ENCODE measurements at places on chromosomes 11 and 22.

GRCh38 chr11:47152126-47152952 lies 24.3 kb downstream of the ARFGAP2 start:
- DNase-seq = no peak

DNA sequence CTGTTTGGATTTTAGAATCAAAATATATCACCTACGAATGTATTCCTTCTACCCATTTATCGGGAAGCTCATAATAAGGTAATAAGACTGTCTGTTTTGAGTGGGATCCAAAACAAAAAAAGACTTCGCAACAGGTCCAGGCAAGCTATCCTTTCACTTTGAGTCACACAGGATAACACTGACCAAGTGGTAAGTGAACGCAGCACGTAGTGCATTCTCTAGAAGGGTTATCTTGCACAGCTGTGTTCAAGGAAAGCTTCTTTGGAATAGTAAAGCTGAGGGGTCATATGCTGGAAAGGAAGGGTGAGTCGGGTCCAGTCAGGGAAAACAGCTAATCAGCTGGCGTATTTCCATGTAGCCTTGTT lies 22.3 kb upstream of the NRGN start:
- DNase-seq = peak; percentile 11

GRCh38 chr22:46104881-46105493 lies 45.3 kb upstream of the PPARA start:
- no peak for DNase-seq

GRCh38 chr11:2792381-2793250 lies 92.8 kb upstream of the KCNQ1OT1 start:
- no peak for DNase-seq

DNA sequence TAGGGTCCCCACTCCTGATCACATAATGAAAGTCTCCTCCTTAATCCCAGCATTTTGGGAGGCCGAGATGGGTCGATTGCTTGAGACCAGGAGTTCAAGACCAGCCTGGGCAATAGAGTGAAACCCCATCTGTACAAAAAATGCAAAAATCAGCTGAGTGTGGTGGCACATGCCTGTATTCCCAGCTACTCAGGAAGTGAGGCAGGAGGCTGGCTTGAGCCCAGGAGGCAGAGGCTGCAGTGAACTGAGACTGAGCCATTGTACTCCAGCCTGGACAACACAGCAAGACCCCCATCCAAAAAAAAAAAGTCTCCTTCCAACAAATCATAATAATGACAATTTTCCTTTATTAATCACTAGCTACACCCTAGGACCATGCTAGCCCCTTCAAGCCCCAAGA lies 15.1 kb downstream of the ZMAT5 start:
- no peak for DNase-seq

- DNase-seq = peak; percentile 60
These were observed at the start of gene TPH1 for GRCh38 chr11:18046116-18046777. Gene TPH1 (minus strand): TSS chr11:18046269. CDS start chr11:18040762, 5,507 bp downstream.

DNA sequence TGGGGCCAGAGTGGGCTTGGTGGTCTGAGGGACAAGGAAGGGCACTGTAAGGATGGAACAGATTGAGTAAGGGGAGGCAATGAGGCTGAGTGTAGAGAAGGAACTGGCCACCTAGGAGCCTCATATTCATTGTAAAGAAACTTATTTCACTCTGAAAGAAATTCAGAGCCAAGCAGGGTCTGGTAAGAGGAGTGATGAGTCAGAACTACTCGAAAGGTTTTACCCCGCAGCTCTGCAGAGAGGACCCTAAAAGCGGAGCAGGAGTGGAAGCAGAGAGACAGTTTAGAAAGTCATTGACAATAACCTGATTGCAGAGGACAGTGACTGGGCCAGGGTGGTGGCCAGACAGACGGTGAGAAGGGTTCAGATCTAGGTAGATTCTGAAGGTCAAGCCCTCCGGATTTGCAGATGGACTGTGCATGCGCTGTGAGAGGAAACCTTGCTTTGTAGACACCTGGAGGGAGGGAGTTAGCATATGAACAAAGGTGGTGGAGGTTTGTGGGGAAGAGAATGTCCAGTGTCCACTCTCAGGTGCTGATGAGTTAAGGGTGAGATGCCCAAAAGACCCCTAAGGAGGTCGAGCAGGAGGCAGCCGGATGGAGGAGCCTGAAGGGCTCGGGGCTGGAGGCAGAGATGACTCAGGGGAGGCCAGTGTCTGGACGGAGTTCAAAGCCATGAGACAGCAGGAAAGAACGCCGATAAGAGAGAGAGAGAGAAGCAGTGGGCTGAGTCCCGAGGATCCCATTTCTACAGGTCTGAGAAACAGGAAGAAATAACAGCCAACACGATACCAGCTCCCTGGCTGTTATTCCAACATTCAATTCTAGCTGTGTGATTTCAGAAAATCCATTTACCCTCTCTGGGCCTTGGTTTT lies 546.0 kb downstream of the BRD1 start:
- peak; percentile 2 for DNase-seq

DNA sequence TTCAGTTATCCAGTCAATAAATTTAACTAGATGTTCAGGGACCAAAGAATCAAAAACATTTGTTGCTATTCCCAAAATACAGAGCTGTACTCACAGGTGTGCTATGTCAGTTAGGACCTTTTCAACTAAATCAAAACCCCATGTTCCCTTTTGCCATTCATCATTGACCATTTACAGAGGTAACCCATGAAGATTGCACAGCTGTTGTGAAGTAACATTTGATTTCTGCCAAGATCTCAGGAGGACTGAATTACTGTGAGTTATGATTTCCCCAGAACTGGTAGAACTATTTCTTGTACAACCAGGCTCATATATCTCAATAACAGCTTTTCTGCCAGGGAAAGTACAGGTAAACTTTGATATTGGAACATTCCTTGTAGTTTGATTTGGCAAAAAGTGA lies 131.1 kb upstream of the FIBIN start:
- no peak for DNase-seq

- DNase-seq = no peak
These were observed 40.4 kb upstream of the IGLL5 start for GRCh38 chr22:22847241-22847640.

DNA sequence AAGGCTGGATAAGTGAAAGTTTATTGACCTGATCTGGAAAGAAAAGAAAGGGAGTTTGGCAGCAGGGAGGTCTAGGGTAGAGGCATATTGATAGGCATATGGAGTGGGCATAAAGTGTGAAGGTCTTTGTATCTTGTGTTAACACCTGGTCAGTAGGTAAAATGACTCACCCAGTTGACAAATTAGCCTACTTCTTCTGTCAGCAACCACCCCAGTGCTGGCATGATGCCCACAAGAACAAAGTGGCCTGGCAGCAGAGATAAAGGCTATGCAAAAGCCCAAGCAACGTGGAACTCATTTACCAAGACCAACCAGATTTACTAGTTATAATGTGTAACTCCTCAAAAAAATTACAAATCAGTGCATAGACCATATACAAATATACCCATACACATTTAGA lies 4.9 kb downstream of the OR10A3 start:
- no peak for DNase-seq

DNA sequence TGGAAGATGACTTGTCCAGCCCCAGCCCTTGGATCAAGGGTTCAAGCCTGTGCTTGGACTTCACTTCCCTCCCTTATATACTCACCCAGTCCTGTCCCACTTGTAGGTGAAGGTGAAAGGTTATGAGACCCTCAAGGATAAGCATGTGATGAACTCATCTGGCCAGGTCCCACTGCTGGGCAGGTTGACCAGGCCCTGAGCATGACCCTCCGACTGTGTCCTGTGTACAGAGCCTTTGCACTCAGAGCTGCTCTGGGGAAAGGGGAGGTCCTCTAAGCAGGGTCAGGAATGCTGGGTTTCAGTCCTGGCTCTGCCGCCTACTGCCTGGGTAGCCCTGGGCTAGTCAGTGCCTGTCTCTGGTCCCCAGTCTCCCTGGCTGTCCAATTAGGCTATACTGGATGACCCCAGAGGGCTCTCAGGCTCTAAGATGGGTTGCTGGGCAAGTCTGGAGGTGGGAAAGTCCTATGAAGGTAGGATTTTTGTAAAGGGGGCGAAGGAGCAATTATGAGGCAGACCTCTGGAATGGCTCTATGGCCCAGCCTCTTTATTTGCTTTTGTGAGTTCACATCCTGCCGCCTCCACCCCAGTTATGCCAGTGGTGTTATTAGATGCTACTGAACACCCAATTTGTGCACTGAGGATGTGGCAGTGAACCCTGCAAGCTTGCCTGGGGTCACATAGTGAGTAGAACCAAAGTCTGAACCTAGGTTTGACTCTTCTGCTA lies 14.1 kb downstream of the DGAT2 start:
- no peak for DNase-seq

GRCh38 chr22:43570531-43571165 lies 158.8 kb downstream of the MPPED1 start:
- DNase-seq = no peak

DNA sequence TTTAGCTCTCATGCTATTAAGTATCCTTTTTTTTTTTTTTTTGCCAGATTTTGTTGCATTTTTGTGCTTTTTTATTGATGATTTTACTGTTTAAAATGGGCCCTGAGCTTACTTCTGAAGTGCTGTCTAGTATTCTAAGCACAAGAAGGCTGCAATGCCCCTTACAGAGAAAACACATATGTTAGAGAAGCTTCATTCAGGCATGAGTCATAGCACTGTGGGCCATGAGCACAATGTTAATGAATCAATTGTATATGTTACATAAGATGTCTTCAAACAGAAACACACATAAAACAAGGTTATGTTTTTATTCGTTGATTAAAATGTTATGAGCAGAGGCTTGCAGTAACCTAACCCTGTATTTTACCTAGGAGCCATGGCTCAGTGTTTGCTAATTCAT lies 117.8 kb upstream of the C11orf87 start:
- DNase-seq = peak; percentile 17

DNA sequence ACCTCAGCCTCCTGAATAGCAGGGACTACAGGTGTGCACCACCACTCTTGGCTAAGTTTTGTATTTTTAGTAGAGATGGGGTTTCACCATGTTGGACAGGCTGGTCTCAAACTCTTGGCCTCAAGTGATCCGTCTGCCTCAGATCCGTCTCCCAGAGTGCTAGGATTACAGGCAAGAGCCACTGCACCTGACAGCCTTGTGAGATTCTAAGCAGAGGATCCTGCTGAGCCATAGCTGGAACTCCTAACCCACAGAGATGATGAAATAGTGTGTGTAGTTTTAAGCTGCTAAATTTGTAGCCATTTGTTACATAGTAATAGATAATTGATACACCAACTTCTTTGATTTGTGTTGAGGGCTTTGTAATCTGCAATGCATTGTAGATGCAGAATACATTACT lies 51.1 kb downstream of the CLMP start:
- DNase-seq = peak; percentile 28

- DNase-seq = no peak
These were observed 52.8 kb downstream of the CYTH4 start for GRCh38 chr22:37334859-37335805.

DNA sequence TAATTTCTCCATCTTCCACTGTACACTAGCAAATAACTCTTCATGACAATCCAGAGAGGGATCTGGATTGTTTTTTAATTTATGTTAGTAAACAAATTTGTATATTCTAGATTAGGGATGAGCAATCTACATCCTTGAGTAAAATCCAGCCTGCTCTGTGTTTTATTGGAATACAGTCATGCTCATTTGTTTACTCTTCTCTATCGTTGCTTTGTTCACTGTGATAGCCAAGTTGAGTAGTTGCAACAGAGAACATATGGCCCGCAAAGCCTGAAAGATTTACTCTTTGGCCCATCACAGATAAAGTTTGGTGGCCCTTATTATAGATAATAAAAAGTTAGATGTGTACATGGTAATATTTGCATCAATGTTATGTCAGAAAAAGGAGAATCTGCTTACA lies 6.2 kb upstream of the BLID start:
- DNase-seq = no peak

DNA sequence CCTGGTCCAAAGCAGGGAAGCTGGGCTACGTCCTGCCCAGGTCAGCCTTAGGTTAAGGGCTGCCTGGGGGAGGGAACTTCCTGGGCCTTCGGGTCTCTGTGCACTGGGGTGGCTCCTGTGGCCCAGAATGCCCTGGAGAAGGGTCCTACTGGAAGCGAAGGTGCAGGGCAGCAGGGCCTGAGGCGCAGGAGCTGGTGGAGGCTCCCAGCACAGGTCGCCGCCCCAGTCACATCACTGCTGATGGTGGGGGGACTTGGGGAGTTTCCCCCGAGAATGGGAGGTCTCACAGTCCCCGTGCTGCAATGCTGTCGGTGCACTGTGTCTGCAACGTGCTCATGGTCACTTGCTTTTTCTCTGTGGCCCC lies 815 bp upstream of the SMIM38 start:
- DNase-seq = no peak

DNA sequence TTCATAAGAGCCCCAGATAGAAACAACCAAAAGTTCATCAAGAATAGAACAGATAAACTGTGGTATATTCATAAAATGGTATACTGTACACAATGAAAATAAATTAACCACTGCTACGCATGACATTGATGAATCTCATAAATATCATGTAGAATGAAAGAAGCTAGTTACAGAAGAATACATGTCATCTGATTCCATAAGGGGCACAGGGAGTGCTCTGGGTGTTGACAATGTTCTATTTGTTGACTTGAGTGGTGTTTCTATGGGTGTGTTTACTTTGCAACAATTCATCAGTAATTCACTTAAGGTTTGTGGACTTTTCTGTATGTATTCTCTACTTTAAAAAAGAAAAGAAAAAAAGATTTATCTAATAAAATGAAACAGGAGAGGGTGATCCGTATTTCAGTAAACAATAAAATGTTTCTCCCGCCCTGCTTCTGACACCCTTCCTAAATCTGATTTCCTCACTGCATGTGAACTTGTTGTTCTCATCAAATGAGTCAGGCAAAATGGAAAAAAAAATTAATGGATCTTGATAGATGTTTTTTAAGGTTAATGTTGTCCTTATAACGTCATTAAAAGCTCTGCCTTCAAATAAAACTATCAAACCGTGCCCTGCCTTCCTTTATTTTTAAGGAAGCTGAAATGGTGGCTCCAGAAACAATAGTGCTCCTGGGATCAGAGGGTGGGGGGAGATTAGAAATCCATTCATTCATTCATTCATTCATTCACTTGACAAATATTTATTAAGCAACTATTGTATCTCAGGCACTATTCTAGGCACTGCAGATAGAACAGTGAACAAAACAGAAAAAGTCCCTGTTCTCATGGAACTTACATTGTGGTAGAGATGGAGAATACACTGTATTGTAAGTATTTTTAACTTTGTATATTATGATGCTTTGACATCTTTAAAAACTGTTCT lies 77.2 kb upstream of the CD44 start:
- DNase-seq = no peak

DNA sequence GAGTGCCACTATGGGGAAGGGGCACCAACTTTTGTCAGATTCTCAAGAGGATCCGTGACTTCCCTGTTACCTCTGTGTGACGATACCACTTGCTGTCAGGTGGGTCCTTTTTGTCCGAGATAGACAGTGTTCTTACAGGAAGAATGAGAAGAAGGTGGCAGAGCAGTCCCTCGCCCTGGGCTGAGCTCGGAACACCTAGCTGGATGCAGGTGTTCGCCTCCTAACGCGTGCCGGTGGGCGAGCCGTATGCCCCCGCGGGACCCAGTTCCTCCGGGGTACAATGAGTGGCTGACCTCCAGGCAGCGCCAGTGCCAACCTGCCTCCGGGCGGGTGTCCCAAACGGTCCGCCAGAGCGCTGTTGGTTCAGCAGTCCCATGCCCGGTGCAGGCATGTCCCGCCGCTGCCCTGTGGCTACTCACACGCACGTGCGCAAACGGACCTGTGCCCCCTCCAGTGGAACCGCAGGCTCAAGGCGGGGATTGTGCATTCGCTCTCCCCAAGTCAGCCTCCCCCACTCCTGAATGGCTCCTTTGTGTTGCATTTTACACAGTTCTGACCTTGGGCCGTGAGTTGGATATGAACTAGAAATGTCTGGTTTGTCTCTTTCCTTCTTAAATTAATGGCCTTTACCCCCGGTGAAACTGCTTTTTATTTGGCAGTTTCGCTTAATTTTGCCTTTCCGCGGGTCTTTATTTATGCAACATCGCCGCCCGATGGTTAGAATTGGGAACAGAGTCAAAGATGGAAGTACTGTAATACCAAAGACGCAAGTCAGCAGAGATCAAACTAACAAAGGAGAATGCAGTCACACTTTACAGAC lies 1.1 kb upstream of the ABTB2 start:
- peak; percentile 78 for DNase-seq

All from iris pigment epithelial cell (primary cell).